ENCODE measurements at places on chromosomes 13 and 19. TPM values are rescaled to one million over a fixed set of nuclear protein-coding genes. Genes with fewer than 3 reads are reported as not detected.

The PLK5 gene
- total RNA-seq, result not detected

The ZNF534 gene
- total RNA-seq, result not detected

The ZNF738 gene
- 3.2 TPM for total RNA-seq

The CNN2 gene
- total RNA-seq, result 87.6 TPM

The POSTN gene
- total RNA-seq, result 471 TPM
